ENCODE measurements at places on chromosomes 16 and 17. TPM values are rescaled to one million over a fixed set of nuclear protein-coding genes. Genes with fewer than 3 reads are reported as not detected.

DNASE1L2 gene
- 1.3 TPM for total RNA-seq

NEUROD2 gene
- total RNA-seq, result not detected

CRHR1 gene
- total RNA-seq, result 0.25 TPM

LGALS9B gene
- total RNA-seq, result not detected

RAB26 gene
- 3.9 TPM for total RNA-seq

SPECC1 gene
- total RNA-seq, result 67.5 TPM

AOC2 gene
- 2.2 TPM for total RNA-seq

GUCY2D gene
- not detected for total RNA-seq

SOCS1 gene
- total RNA-seq, result 1.5 TPM

TMEM92 gene
- total RNA-seq, result 26.9 TPM

ZCCHC14 gene
- 11.6 TPM for total RNA-seq

GP1BA gene
- total RNA-seq, result not detected

SOST gene
- not detected for total RNA-seq

RGS9 gene
- total RNA-seq, result 6.8 TPM

ALG1 gene
- 38.3 TPM for total RNA-seq

ITGAX gene
- 1.3 TPM for total RNA-seq

KRTAP9-4 gene
- not detected for total RNA-seq

IL17C gene
- not detected for total RNA-seq

CMTM1 gene
- 1.8 TPM for total RNA-seq

MRPL10 gene
- total RNA-seq, result 99.8 TPM

CACNG1 gene
- total RNA-seq, result 0.11 TPM

SPATA22 gene
- total RNA-seq, result not detected

CHTF18 gene
- 24.8 TPM for total RNA-seq

OMG gene
- not detected for total RNA-seq

SEPTIN1 gene
- total RNA-seq, result 2.2 TPM

Measured in A549 treated with DMSO at 1 μM for 4 hours (cell line).